ENCODE measurements at places on chromosomes 6 and 20.

DNA sequence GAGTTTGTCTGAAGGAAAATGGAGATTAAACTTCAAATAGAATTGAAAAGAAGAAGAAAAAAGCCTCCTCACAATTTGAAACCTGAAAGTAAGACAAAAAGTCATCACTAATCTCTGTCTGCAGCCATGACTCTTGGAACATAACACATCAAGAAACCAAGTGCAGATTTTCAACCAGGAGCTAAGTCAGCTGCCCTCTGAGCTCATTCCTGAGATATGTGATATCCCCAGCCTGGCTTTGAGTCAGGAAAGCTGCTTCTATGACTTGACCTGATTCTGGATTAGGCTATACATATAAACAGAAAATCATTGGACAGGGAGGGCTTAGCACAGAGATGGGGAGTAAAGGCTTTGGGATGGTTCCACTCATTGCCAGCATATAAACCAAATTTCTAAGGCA is 891.4 kb downstream of the TFAP2A start:
- DNase-seq = no peak

DNA sequence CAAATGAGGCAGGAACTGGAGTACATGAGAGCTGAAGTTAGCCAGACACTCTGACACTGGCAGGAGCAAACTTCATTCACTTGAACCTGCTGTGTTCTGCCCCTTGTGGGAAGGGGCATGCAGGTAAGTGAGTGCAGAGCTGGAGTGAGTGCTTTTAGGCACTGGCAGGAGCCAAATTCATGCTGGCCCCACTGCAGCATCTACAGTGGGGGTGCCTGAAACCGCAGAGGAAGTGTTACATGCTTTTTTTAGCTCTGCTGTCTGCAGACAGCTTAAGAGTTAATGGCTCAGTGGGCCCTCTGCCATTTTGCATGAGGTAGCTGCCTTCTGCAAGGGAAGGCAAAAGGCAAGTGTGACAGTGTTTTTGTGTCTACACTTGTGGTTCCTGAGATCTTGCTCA is 167.9 kb upstream of the SYNCRIP start:
- no peak for DNase-seq

DNA sequence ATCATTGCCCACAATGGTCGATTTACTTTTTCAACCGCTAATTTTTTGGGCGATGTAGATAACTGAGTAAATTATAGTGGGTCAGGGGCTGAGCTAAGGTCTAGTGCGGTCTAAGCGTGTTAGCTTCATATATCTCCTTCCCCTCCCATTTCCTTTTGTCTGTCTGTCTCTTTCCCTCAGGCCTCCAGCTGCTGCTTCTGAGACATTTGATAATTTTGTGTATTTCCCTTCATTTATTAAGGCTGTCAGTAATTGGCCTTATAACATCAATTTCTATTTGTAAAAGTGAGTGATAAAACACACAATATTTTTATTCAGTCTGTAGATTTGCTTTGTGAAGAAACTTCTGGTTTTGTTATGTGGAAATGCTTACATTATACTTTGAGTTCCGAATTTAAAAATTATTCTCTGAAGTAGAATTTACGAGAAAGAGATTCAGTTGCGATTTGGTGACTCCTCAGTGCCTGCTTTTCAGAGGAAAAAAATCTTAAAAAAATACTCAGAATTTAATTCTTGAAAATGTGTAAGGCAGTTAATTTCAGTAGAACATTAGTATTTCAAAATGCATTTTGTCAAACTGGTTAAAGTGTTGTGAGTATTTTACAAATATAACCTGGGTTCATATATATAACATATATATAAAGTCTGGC is 1.4 kb downstream of the TMEM170B start:
- DNase-seq = no peak

GRCh38 chr20:50343125-50343489 is 152.5 kb downstream of the CEBPB start:
- no peak for DNase-seq

DNA sequence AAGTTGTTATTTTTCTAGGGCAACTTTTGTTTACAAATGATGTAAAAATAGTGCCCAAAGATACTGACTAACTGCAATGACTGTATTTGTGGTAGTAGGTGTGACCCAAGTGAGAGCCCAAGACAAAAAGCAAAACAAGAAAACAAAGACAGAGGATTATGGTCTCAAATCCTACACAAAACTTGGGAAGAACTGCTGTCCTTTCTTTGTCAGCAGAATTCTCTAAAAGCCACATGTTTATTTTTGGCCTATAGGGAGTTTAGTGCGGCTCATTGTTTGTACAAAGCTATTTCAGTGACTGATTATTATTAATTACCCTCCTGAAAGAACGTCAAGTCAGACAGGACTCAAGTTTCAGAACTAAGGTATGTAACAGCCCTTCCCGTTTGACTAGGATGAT is 509.2 kb upstream of the SLC35B3 start:
- no peak for DNase-seq

DNA sequence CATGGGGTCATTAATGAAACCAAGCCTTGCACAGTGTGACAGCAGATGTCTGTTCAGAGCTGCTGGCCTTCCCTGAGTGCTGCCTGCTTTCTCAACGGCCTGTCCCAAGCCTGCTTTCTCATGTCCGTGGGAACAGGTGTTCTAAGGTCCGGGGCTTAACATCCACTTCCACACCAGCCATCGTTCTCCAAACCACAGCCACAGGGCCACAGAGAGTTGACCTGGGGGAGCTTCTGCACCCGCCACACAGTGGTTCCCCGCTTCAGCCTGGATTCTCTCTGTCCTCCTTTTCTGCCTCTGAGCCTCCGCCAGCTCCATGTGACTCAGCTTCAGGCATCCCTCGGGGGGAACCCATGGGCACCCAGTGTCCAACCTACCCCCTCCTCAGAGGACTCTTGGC is 26.9 kb upstream of the PPP1R3G start:
- DNase-seq = no peak

DNA sequence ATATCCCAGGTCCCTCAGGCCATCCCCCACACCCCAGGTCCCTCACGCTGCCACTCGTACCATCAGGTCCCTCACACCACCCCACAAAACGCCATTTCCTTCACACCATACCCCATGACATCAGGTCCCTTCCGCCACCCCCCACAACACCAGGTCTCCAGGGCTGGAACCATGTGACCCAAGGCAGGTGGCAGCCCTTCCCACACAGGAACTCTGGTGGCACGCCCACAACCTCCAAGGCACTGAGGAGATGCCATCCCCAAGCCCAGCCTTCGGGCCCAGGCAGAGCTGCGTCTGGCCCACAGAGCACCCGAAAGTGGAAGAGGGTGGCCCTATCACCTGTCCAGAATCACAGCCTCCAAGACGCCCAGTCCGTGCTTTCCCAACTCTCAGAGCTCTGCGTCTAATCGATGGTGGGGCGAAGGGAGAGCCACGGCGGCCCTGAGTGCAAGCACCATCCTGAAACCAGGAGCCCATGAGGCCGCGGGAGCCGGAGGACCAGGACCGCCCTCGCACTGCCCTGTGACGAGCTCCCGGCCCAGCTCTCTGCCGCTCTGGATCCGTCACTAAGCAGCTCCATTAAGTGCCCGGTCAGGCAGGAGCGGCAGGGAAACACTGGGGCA is 12.7 kb downstream of the TAF4 start:
- DNase-seq = no peak

DNA sequence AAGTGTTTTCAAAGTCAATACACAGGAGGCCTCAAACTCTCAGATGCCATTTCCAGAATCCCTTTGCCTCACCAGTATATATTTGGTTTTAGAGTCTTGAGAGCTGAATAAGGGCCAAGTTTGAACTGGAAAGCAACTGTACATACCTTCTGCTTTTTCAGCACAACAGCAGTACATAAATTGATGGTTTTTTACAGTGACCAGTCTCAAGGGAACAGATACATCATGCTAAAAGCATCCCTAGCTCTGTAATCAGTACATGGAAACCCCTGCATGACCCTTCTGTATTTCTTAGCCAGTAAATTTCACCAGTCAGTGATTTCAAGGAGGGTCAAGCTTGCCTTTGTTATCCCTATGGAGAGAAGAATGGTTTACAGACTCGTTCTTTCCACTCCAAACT is 40.6 kb upstream of the ECHDC1 start:
- DNase-seq = no peak

- DNase-seq = no peak
Observed at GRCh38 chr6:443621-444159, 52.1 kb downstream of the IRF4 start.

DNA sequence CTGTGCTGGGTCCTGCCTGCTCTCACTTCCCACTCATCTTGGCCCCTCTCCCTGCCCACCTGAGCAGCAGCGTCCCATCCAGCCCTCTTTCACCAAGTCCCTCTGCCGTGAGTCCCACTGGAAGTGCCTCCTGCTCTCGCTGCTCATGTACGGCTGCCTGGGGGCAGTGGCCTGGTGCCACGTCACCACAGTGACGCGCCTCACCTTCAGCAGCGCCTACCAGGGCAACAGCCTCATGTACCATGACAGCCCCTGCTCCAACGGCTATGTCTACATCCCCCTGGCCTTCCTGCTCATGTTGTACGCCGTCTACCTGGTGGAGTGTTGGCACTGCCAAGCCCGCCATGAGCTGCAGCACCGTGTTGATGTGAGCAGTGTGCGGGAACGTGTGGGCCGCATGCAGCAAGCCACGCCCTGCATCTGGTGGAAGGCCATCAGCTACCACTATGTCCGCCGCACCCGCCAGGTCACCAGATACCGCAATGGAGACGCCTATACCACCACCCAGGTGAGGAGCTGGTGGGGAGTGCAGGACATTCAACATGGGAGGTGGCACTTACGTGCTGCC is 2.8 kb downstream of the TMEM151B start:
- DNase-seq = no peak

DNA sequence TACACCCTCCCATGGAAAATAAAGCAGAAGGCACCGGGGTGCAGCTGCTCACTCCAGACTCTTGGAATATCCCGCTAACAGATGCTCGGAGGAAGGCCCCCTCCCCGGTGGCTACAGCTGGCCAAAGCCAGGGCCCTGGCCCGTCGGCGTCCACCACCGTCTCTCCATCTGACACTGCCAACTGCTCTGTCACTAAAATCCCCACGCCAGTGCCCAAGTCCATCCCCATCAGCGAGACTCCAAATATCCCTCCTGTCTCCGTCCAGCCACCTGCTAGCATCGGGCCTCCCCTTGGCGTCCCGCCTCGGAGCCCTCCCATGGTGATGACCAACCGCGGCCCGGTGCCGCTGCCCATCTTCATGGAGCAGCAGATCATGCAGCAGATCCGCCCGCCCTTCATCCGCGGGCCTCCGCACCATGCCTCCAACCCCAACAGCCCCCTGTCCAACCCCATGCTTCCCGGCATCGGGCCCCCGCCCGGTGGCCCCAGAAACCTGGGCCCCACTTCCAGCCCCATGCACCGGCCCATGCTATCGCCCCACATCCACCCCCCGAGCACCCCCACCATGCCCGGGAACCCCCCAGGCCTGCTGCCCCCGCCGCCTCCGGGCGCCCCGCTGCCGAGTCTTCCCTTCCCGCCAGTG is 143.9 kb downstream of the SOBP start:
- DNase-seq = no peak

DNA sequence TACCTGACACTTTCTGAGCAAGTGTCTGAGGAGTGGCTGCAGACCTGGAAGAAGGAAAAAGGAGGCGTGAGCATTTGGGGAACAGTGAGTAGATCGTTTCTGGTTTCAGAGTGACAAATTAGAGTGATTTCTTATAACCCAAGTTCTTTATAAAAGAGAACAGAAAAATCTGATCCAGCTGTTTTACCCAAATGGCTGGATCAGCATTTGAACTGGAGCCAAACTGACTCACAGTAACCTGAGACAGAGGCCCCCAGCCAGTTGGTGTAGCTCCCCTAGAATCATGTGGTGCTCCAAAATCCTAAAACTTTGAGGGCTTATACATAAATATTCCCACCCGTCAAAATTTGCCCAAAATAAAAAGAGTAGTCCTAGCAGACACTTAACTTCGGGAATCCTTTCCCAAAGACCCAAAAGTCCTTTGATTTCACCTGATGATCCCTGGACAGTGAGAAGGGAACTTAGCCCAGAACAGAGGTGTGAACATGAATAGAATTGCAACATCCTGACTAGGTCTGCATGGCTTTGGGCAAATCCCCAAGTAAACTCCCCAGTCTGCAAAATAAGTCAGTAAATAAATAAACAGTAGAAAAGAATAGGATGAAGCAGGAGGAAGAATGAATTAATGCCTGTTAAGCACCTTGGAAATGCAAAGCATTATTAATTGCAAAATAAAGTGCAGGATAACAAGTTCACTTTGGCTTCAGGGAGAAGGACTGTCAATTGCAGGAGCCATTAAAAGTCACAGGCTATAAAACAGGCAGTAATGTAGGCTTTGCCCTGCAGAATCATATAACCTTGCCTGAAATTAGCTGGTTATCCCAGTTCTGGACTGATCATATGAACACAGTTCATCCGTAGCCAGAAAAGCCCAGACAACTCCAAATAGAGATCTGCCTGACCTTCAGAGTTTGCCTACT is 262.0 kb upstream of the JARID2 start:
- no peak for DNase-seq

DNA sequence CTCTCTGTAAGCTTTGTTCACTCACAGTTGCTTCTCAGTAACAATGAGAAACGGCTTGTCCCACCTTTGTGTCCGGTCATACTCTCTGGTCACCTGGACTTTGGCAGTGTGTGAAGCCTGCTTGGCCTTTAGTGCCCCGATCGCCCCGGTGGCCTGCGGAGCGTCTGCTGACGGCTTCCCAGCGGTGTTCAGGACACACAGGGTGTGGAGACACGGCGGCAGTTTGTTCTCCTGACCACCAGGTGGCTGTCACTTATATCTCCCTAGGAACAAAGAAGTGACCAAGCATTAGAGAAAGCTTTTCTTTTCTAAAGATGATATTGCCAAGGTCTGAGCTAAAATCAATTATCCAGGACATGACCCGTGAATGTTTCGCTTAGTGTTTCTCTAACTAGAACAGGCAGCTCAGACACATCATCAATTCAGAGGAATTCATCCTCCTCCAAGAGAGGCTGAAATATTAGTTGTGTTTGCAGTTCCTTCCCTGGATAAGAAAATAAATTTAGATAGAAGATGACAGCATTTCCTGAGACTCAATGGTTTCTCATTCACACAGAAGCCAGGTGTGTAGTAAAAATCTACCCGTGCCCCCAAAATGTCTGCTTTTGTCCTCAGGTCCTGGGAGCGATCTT is 167.4 kb upstream of the THBS2 start:
- no peak for DNase-seq

GRCh38 chr6:15796130-15796771 is 133.4 kb upstream of the DTNBP1 start:
- no peak for DNase-seq

DNA sequence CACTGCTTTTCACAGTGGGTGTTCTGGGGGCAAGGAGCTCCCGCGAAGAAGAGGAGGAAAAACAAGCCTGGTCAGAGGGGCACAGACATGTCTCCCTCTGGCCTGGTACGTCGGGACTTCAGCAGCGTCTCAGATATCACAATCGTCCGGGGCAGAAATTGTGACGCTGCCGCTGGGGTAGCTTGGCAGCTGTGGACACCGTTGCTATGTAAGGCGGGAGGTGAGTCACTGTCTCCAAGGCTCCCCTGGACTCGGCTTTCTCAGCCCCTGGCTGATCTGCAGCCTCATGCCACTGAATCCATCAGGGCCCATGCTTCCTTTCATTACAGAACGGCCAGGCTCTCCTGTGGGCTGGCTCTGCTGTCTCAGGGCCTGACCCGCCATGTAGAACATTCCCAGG is 98.7 kb downstream of the SULF2 start:
- no peak for DNase-seq

- no peak for DNase-seq
Observed at GRCh38 chr20:44637042-44637441, 14.5 kb downstream of the ADA start.

GRCh38 chr6:167034056-167034455 is 34.9 kb downstream of the CEP43 start:
- DNase-seq = no peak
